ENCODE measurements at places on chromosomes 3 and 15. TPM values are rescaled to one million over a fixed set of nuclear protein-coding genes. Genes with fewer than 3 reads are reported as not detected.

HTR3C gene
- 0.15 TPM for polyA plus RNA-seq

ECT2 gene
- polyA plus RNA-seq = 28.8 TPM

TMEM108 gene
- 53.2 TPM for polyA plus RNA-seq

SAMMSON gene
- 0.14 TPM for polyA plus RNA-seq

TRIM42 gene
- not detected for polyA plus RNA-seq

ANAPC13 gene
- 92.0 TPM for polyA plus RNA-seq

GOLGA6L4 gene
- polyA plus RNA-seq = 26.1 TPM

DUOXA1 gene
- 1.0 TPM for polyA plus RNA-seq

KCNAB1 gene
- 1.2 TPM for polyA plus RNA-seq

SOX2 gene
- 12.0 TPM for polyA plus RNA-seq

SAMD7 gene
- 0.06 TPM for polyA plus RNA-seq

GAP43 gene
- 0.54 TPM for polyA plus RNA-seq

PLSCR5 gene
- not detected for polyA plus RNA-seq

LRRC58 gene
- 25.6 TPM for polyA plus RNA-seq

- H3K4me3 ChIP-seq = no peak overlapping the region
Measured at GRCh38 chr3:20701641-20702040, 515.6 kb upstream of the SGO1 start.

- H3K27ac ChIP-seq = no peak overlapping the region
- no peak overlapping the region for H3K4me3 ChIP-seq
- no peaks in the 10 kb centered on the region for H3K4me1 ChIP-seq
- DNase-seq = no peak
- H3K36me3 ChIP-seq = no peaks in the 10 kb centered on the region
Measured at GRCh38 chr3:58874248-58874741, 175.5 kb downstream of the CFAP20DC start.

GRCh38 chr15:80992006-80992405, 2.4 kb upstream of the MESD start:
- no peak for DNase-seq
- no peaks in the 10 kb centered on the region for H3K27me3 ChIP-seq
- no peak overlapping the region for H3K4me3 ChIP-seq
- H3K36me3 ChIP-seq = no peaks in the 10 kb centered on the region
- no peak overlapping the region for H3K27ac ChIP-seq

- DNase-seq = no peak
- H3K27ac ChIP-seq = peak overlapping the region; percentile 38
- no peaks in the 10 kb centered on the region for H3K27me3 ChIP-seq
- H3K4me1 ChIP-seq = peaks cover 11% of the 10 kb centered on the region
Measured at GRCh38 chr3:169286992-169287391, 376.5 kb downstream of the MECOM start.

DNA sequence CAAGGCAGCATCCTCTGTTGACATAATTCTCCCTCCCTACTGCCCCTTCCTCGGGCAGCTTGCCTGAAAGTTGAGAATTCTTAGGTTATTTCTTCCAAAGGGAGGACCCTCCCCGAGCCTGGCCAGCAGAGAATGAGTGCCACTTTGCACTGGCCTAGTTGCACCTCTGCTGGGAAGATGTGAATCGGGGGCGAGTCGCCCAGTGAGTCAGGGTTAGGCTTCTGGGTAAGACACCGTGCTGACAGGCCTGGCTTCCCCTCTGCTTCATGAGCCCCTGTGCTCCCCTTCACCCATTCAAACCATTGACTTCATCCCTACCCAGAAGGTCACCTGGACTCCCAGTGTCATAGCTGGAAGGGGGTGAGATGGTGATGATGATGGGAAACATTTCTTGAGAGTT, 82.3 kb downstream of the AAGAB start:
- DNase-seq = no peak
- no peaks in the 10 kb centered on the region for H3K36me3 ChIP-seq
- H3K4me1 ChIP-seq = peaks cover 38% of the 10 kb centered on the region

- H3K27ac ChIP-seq = peak overlapping the region; percentile 6
- no peak overlapping the region for H3K4me3 ChIP-seq
- H3K27me3 ChIP-seq = no peaks in the 10 kb centered on the region
- H3K36me3 ChIP-seq = no peaks in the 10 kb centered on the region
- H3K4me1 ChIP-seq = no peaks in the 10 kb centered on the region
- peak; percentile 0 for DNase-seq
Measured at GRCh38 chr3:165643425-165643824, 193.8 kb downstream of the BCHE start.

- no peak for DNase-seq
- H3K36me3 ChIP-seq = no peaks in the 10 kb centered on the region
- H3K4me1 ChIP-seq = peaks cover 28% of the 10 kb centered on the region
- H3K27ac ChIP-seq = no peak overlapping the region
- no peaks in the 10 kb centered on the region for H3K27me3 ChIP-seq
Measured at GRCh38 chr3:112815981-112816380, 30.7 kb downstream of the CD200R1L start.

DNA sequence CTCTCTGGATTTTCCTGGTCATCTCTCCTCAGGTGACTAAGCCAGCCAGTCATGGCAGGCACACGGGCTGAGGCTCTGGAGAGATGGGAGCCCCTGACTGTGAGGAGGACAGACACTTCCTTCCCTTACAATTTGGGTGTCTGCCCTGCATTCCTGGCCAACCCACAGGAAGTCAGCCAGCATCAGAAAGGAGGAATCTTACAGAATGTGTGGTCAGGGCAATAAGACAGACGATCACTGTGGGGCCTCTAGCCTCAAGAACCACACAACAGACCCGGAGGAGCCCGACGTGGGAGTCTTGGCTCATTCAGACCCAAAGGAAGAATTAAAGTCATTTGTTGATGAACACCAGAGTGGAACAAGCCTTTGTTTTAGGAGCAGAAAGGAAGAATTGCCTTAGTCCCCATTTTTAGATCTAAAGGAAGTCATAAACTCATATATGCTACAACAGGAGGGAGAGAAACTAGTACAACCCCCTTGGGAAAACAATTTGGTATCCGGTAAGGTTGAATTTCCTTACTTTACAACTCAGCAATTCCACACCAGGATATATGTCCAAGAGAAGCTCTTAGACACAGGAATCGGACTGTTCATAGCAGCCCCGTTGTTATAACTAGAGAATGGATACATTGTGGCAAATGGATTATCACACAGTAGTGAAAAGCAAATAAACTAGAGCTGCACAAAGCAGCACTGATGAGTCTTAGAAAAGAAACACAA, 62.2 kb downstream of the ABTB1 start:
- no peak overlapping the region for H3K4me3 ChIP-seq
- peaks cover 82% of the 10 kb centered on the region for H3K4me1 ChIP-seq
- no peaks in the 10 kb centered on the region for H3K27me3 ChIP-seq
- peak; percentile 48 for DNase-seq
- H3K36me3 ChIP-seq = no peaks in the 10 kb centered on the region

DNA sequence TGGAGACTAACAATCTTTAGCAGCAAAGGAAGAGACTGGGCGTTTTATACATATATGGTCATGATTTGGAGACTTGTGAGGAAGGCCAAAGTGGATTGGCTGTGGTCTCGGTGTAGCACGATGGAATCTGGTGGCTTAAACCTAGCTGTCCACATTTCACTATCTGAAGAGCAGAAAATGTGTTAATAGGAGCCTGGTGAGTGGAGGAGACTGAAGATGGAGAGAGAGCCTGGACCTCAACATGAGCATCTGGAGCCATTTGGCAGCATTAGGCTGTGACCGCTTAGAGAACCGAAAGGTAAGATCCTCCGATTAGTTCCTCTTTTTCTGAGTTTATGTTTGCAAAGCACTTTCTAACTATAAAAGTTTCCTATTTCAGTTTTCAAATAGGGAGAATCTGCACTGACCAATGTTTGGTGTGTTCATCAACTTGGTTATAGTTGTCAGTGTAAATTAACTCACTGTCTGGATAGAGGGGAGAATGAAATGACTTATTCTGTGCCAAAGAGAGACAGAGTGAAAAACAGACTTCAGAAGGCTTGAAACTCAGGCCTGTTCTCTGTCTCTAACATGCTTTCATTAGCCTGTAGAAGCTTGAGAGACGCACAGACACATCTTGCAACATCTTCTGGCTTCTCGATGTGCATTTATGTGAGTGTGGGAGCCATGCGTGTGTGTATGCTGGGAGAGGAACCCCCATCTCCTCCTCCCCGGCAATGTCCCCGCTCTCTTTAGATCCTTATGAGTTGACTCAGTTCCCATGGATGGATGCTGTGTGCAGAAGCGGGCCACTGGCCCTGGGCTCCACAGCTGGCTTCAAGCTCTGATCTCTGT, 244.7 kb upstream of the TBL1XR1 start:
- no peaks in the 10 kb centered on the region for H3K27me3 ChIP-seq
- DNase-seq = no peak
- H3K36me3 ChIP-seq = no peaks in the 10 kb centered on the region
- no peak overlapping the region for H3K4me3 ChIP-seq
- peak overlapping the region; percentile 72 for H3K27ac ChIP-seq
- no peaks in the 10 kb centered on the region for H3K4me1 ChIP-seq

DNA sequence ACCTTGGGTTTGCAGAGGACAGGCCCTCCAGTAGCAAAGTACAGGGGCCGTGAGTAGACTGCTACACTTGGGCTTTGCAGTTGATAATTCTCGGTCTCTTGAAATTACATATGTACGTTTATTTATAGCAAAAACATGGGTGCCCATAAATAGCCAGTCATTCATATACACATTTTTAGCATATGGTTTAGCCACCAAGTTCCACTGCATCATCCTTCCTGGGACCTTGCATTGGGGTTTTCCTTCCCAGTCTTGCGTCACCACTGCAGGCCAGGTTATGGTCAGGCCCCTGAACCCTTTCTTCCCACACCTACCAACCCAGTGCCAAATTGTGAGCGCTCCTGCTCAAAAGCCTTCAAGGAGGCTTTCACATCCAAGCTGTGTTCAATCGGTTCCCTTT, 12.7 kb downstream of the KLHL25 start:
- no peak overlapping the region for H3K4me3 ChIP-seq
- peaks cover 34% of the 10 kb centered on the region for H3K4me1 ChIP-seq
- H3K27ac ChIP-seq = no peak overlapping the region
- no peaks in the 10 kb centered on the region for H3K27me3 ChIP-seq

DNA sequence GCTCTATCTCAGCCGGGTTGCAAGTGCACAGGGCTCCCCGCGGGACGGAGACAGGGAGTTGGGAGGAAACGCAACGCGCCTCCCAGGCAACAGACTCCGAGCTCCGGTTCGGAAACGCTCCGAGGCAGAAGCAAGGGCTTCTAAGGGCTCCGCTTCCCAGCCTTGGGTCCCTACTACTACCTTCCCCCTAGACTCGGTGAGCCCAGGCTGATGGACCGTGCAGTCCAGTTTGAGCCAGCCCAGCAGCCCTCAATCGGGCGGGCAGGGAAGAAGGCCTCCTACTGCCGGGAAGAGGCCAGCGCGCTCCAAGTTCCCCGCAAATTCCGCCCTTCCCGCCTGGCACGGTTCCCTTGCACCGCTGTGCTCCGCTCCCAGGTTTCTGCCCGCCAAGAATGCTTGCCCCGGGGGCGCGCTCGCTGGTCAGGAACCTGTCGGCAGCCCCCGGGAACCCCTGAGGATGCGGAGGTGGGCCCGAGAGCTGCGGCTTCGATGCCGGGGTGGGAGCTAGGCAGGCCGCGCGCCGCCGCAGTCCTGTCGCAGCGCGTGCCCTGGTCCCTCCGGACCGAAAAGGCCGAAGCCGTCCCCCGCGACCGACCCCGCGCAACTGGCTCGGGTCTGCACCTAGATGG, 728 bp downstream of the TRANK1 start:
- H3K27ac ChIP-seq = peak overlapping the region; percentile 76
- DNase-seq = peak; percentile 79
- H3K36me3 ChIP-seq = no peaks in the 10 kb centered on the region
- no peaks in the 10 kb centered on the region for H3K27me3 ChIP-seq

- H3K4me3 ChIP-seq = no peak overlapping the region
- no peak overlapping the region for H3K27ac ChIP-seq
- H3K36me3 ChIP-seq = no peaks in the 10 kb centered on the region
- no peak for DNase-seq
- H3K4me1 ChIP-seq = peaks cover 10% of the 10 kb centered on the region
Measured at GRCh38 chr15:96412906-96413231, 82.4 kb downstream of the NR2F2 start.

DNA sequence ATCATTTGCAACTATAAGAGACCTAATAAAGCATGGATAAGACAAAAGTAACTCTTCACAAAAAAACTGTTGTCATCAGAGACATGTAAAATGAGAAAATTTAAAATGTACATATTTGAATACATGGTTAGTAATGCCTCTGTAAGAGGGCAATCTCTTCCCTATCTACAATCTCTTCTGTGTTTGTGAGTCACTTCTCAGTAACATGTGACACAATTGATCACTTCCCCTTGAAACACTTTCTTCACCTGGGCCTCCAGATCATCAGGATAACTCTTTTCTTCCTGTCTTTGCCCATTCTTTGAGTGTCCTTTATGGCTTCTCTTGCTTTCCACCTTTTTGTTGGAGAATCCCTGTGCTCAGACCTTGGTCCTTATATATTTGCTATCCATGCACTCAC, 50.4 kb downstream of the TFDP2 start:
- no peaks in the 10 kb centered on the region for H3K36me3 ChIP-seq
- H3K4me3 ChIP-seq = no peak overlapping the region
- H3K27me3 ChIP-seq = no peaks in the 10 kb centered on the region
- H3K27ac ChIP-seq = no peak overlapping the region

GRCh38 chr15:82537351-82537908, 2.8 kb downstream of the RPS17 start:
- peaks cover 28% of the 10 kb centered on the region for H3K4me1 ChIP-seq
- H3K27ac ChIP-seq = no peak overlapping the region
- no peaks in the 10 kb centered on the region for H3K27me3 ChIP-seq

DNA sequence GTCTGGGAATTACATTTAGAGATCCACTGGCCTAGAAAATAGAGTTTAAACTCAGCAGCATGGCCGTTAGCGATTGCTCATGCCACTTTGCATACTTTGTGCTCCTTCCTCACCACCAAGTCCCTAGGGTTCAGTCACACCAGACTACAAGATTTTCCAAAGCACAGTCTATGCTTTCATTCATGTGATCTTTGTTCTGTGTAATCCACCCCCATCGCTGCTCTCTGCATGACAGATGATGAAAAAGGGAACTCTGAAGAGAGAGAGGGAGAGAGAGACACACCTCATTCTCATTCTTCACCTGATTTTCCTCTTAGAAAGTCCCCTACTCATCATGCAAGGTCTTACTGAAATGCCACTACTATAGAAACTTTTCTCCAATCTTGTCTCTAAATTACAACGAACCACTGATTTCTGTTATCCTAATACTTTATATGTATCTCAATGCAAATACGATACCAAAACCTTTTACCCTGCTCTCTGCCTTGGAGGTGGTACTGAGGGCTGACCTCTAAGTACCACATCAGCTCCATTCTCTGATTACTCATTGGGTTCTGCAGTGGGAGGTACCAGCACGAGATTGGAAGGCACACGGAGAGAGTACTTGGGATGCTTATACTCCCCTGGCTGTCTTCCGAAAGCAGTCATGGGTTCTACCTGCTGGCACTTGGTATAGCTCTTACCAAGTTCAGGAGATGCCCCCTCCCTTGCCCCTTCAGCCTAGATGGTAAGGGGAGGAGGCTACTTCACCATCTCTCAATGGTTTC, 1.1 kb upstream of the PARP15 start:
- no peak overlapping the region for H3K27ac ChIP-seq
- H3K27me3 ChIP-seq = no peaks in the 10 kb centered on the region
- no peak overlapping the region for H3K4me3 ChIP-seq
- peaks cover 6% of the 10 kb centered on the region for H3K4me1 ChIP-seq

- H3K4me1 ChIP-seq = no peaks in the 10 kb centered on the region
- no peak overlapping the region for H3K4me3 ChIP-seq
- H3K36me3 ChIP-seq = no peaks in the 10 kb centered on the region
- no peak for DNase-seq
Measured at GRCh38 chr3:102094506-102094905, 245.2 kb downstream of the NFKBIZ start.

Data from left lung (tissue), 14 donors.